ENCODE measurements at places on chromosomes 5 and 9.

- no peak for DNase-seq
Observed at GRCh38 chr9:14156046-14156445, 157.9 kb downstream of the NFIB start.

GRCh38 chr5:10671041-10672008, 89.7 kb downstream of the DAP start:
- DNase-seq, result no peak

- DNase-seq, result no peak
Observed at GRCh38 chr5:99059685-99060084, 130.9 kb upstream of the CHD1 start.

GRCh38 chr5:31530541-31531265, 1.2 kb downstream of the DROSHA start:
- DNase-seq, result no peak

DNA sequence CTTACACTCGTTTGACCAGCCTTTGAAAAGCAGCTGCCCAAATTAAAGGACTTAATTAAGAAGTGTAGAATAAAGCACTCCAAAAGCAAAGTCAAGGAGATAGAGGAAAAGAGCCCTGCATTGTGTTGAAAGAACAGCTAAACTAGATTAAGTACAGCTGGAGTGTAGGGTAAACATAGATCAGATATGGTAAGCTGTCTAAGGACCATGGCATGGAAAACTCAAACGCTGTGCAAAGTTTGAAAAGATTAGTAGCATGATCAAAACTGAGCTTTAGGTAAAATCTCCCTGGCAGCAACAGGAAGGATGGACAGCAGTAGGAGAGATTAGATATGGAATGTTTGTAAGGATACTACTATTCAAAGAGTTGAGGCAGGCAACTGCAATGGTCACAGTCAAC, 55.4 kb downstream of the BNC2 start:
- DNase-seq, result no peak

Measured in right hindlimb (tissue), 1 donor.